CD8-positive, alpha-beta memory T cell (primary cell): ENCODE measurements at places on chromosomes 2 and 18.

- no peak for DNase-seq
Measured at GRCh38 chr18:40346146-40346545, 1608.9 kb upstream of the PIK3C3 start.

DNA sequence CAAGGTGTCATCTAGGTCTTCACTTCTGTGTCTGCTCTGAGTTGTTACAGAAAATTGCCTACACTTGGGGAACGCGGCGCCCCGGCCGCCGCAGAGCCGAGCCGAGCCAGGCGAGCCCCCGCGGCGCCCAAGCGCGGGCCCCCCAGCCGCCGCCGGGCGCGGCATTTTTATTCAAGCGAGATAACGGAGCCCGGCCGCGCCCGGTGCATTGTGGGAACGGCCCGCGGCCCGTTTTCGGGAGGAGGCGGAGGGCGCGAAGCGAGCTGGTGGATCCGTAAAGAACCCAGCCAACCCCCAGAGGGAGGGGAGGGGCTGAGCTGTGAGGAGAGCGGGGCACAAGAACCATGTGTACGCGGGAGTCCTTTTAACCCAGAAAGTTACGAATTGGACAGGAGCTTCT, 191.8 kb downstream of the FTCDNL1 start:
- DNase-seq, result no peak

GRCh38 chr18:47689371-47689770, 241.1 kb downstream of the SMAD2 start:
- DNase-seq, result no peak

DNA sequence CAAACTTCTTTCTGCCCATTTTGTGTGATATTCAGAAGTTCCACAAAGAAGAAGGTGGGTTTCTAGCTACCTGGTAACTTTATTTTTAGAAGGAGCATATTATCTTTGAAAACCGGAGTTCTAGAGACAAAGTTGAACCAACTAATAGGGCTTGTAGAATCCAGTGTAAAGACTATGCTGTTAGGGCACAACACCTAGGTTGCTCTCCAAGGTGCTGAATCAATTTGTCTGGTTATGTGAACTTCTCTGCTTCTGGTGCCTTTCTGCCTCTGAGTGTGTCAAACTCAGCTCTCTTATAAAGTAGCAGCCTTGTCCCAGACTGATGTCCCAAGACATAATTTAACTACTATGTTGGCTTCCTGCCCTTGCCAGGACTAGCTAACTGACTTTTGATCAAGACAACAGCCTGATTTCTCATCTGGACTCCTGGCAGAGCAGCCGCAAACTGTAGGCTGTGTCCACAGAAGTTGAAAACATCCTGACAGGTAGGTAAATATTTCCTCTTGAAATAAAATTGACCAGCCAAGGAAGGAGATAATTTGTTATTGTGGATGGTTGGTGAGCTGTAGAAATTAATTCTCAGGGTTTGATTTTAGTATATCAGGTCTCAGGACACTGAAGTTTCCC, 119.4 kb downstream of the CYRIA start:
- DNase-seq, result no peak

DNA sequence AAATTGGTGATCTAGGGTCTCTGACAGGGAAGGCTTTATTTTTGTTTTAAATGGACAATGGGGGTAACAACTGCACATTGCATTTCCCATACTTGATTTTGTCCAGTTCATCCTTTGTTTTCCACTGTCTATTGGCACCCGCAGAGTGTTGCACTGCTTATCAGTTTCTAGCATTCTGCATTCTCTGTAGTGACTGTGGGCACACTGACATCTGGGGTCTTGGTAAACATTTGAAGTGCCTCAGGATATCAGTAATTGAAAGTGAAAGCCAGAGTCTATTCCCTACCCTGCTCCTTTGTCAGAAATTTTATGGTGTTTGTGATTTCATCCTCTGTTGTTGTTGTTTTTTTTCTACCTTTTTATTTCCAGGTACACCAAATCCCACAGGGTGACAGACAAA, 132.1 kb upstream of the EPC2 start:
- DNase-seq, result no peak
